LNCaP clone FGC (cell line): ENCODE measurements at places on chromosomes 12 and 14.

GRCh38 chr14:33309106-33309505 is 370.4 kb downstream of the NPAS3 start:
- DNase-seq: no peak

DNA sequence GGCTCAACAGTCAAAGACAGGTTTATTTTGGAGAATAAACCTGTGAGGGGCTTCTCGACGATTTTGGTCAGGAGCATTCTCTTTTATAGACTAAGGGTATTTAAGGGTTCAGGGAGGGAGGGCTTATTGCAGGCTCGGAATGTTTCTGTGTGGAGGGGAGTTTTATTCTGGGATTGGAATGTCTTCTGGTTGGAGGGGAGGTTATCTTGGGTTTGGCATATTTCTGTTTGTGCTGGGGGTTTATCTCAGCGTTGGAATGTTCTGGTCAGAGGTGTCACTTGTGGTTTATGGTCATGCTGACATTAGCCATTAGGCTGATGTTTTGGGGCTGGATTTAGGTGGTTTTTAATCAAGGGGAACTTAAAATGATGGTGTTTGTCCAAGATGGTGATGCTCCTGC is 103.9 kb downstream of the SUDS3 start:
- DNase-seq: no peak

DNA sequence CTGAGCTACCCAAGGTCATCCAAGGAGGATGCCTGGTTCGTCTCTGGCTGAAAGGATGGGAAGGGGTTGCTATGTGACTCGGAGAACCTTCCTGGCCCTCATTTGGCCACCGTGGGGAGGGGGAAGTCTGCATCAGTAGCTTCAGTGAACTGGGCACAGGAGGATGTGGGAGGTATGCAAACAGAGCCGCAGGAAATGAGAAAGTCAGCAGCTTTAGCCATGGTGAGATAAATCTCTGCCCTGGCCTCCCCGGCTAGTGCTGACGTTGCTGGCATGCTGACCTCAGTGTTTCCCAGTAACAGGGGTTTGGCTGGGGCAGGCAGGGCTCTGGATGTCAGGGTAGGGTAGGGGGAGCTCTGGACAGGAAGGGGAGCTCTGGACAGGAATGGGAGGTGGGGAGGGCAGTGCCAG is 2.3 kb upstream of the CEBPE start:
- no peak for DNase-seq

- DNase-seq: no peak
Measured at GRCh38 chr12:67827820-67828383, 161.3 kb upstream of the IFNG-AS1 start.

- DNase-seq: no peak
Measured at GRCh38 chr14:50008974-50009373, 107.4 kb downstream of the VCPKMT start.

DNA sequence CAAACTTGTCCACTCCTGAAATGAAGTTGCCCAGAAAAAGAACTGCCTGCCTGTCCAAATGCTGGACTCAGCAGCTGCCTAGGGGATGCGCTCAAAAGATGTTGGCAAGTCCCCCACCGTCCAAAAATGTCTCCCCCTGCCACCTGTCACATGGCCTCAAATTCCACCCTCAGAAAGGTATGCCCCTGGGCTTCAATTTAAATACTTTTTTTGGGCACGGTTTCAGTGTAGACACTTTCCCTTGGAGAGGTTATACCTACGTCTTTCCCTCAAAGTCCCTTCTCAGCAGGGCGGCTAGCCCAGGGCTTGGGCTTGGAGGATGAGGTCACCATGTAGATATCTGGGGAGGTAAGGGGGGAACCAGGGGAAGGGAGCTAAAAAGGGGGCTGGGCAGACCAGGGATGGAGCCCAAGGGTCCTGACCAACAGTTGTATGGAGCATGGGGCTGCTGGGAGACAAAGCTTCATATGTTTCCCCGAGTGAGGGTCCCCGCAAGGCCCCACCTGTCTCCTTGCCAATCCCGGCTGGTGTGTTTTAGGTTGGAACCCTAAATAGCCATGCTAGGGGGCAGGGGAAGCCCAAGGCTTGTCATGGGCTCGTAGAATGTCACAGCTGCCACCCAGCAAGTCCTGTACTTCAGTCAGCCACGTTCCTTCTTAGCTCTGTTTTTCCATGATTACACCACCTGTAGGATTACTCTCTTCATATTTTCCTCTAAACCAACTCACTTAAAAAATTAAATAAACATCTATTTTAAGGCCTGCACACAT is 131.2 kb upstream of the TBX3 start:
- DNase-seq: no peak

DNA sequence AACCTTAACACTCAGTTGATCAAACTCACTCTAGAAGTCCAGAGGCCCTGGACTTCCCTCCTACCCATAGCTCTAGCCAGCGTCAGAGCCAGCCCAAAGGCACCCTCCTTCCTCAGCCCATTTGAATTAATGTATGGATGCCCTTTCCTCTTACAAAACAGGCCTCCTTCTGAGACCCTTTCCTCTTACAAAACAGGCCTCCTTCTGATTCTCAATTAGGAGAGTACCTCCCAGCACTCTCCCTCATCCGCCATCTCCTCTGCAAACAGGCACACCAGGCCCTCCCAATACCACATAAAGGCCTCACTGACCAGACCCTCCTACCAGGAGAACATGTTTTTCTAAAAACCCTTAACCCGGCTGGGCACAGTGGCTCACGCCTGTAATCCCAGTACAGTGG is 65.7 kb downstream of the MOK start:
- DNase-seq: no peak

DNA sequence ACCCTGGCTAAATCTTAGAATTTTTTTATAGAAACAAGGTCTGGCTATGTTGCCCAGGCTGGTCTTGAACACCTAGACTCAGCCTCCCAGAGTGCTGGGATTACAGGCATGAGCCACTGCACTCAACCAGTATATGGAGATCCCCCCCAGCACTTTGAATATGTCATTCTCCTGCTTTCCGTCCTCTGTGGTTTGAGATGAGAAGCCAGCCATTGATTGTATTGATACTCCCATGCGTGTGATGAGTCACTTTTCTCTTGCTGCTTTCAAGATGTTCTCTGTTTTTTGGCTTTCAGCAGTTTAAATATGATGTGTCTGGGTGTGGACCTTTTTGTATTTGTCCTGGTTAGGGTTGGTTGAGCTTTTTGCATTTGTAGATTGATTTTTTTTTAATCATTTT is 75.2 kb upstream of the DNM1L start:
- DNase-seq: no peak

DNA sequence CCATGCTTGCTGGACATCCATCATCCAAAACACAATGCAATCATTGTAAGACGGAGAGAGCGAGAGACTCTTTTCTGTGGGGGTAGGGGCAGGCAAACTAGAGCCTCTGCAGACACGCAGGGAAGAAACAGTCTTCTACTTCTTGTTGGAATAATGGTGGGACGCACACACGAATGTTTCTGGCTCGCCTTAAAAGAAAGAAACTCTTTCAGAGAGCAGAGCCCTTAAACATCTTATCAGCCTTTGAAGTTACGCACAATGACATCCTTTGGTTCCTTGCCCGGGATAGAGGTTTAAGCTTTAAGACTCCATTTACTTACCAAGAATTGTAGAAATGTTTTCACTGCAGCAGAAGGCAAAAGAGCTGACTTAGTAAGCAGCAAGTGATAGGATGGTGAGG is 133.8 kb upstream of the FOXN3 start:
- no peak for DNase-seq

GRCh38 chr14:95156161-95157047 is 925 bp downstream of the DICER1 start:
- no peak for DNase-seq

- no peak for DNase-seq
Measured at GRCh38 chr12:13945641-13946040, 35.8 kb downstream of the GRIN2B start.

- no peak for DNase-seq
Measured at GRCh38 chr12:24078318-24078765, 128.9 kb upstream of the SOX5 start.

DNA sequence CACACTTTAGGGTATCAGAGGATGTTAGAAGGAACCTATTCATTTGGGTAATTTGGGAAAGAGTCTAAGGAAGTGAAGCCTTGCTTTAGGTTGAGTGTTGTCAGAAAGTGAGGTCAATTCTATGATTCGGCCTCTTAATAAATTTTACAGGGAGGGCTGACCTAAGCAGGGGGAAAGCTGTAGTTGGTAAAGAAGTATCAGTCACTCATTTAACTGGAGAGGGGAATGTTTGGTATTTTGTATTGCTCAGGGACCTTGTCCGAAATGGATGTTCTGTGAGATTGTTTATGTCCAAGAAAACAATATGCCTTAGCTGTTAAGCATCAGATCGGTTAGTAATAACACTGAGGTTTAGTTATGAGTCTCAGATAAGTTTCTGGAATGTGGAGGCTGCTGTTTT is 7.3 kb downstream of the CAND1 start:
- no peak for DNase-seq

DNA sequence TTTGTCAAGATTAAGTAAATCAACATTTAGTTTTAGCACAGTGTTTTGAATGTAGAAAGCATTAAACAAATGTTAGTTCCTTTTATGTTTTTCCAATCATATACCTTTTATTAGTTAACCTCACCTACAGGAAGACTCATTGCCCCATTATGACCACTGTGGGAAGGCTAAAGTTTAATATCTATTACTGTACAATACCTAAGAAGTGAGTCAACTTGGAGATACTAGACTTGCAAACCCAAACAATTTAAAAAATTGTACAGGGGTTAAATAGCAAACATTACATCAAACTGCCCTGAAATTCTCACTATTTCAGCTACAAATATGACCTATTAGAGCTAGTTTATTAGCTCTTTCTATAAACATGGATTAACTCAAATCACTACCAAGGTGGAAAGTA is 8.6 kb upstream of the G2E3 start:
- DNase-seq: no peak

- no peak for DNase-seq
Measured at GRCh38 chr12:107302649-107303341, 209.4 kb upstream of the CRY1 start.

DNA sequence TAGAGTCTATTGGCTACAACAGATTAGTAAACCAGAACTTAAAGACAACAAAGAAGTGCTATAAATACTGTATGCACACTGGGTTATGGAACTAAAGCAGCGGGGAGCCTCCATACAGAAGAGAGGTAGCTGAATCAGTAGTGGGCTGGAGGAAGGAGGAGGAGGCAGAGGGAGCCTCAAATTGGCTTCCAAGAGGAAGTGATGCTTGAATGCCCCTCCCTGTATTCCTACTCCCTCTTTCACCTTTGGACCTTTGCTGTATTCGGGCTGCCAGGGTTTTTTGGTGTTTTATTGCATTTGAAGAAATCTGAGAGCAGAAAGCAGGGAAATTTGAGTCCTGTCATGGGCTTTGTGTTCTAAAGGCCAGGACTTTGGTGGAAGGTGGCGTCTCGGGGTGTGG is 104.0 kb upstream of the PTPRB start:
- DNase-seq: no peak

DNA sequence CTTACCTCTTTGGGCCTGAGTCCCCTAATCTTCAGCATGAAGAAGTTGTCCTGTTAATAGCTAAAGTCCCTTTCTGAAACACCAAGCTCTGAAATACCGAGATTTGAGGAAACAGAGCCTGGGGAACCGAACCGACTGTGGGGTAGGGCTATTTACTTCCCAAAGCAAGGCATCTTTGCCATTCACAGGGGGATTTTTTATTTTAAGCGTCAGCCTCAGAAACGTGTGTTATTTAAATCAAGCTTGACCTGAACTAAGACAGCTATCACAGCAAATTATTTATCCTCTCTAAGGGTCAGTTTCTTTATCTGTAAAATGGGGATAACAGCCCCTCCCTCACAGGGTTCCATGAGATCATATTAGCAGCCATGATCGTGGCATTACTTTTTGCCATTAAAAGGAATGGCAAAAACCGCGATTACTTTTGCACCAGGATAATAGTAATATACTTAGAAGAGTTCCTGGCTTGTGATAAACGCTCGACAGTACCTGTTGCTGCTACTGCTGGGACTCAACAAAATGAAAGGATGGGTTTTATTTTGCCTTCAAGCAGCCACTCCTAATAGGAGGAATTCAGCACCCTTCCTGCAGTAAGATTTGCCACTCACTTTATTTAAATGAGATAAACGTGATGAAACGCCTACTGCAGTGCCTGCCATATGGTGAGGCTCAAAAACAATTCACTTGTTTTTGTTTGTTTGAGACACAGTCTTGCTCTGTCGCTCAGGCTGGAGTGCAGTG is 1.3 kb upstream of the CORO1C start:
- DNase-seq: no peak

GRCh38 chr14:75452324-75452723 is 24.5 kb downstream of the JDP2 start:
- no peak for DNase-seq

DNA sequence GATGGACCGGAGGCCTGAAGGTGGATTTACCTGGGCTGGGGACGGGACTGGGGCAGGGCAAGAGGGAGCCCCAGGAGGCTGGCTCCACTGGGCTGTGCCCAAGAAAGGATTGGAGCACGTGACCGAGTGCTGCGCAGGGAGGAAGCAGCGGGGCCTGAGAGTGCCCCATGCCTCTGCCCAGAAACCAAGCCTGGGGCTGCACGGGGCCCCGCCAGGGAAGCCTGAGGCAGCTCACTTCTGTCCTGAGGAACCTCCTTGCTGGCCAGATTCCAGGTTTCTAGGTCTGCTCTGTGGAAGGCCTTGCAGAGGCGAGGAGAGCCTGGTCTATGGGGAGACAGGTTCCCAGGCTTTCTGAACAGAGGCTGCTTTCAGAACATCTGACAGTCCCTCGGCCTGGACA is 10.4 kb downstream of the NGB start:
- DNase-seq: no peak

DNA sequence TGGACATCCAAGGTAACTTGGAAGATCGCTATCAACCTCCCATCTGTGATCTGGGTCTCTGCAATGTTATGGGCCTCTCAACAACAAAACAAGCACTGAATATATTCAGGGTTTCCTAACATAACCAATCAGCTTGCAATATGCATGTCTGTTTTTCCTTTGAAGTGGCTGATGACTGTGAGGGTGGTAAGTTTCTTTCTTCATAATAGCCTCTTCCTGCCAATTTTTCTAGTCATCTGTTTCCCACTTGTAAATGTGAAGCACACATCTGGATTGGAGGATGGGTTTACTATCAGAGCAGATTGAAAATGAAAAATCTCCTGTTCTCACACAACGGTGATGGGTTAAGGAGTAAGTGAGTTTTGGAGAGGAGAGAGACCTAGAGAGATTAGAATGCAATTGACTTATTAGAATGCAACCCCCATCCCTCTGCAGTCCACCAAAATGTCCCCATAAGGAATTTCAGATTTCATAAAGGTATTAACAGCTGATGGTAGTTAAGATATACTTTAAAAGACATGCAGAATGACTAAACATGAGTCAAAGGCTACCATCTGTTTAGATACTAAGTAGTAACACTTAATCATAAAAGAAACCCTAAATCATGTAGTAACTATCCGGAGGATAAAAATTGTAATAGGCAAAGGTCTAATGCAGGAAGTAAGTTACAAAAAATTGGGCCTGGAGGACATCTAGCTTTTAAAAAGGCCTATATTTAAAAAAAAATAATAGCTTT is 58.4 kb upstream of the SAV1 start:
- DNase-seq: no peak

GRCh38 chr12:55715833-55716581 is at the start of gene BLOC1S1:
Gene BLOC1S1 (plus strand): TSS chr12:55716046. CDS start chr12:55716052, 6 bp downstream.
- DNase-seq: peak; percentile 91

GRCh38 chr14:90424075-90424474 is 27.2 kb downstream of the CALM1 start:
- no peak for DNase-seq
